ENCODE measurements at places on chromosomes 1 and 21.

DNA sequence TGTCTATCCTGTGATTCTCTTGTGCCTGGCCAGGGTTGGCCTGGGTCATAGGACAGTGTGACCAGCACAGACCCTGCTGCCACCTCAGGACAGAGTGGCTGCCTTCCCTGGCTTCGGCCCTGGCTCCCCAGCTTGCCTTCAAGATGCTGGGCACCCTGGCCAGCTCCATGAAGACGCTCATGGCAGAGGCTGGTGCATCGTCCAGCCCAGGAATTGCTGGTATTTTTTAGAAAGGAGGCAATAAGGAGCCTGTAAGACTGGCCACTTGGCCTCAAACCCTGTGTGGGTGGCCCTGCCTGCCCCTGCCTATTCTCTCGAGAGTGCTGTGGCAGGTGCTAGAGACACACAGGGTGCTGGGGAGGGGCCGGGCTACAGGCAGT, 70.4 kb upstream of the ACTRT2 start:
- DNase-seq: no peak

- no peak for DNase-seq
Observed at GRCh38 chr1:190019717-190020116, 457.9 kb downstream of the BRINP3 start.

DNA sequence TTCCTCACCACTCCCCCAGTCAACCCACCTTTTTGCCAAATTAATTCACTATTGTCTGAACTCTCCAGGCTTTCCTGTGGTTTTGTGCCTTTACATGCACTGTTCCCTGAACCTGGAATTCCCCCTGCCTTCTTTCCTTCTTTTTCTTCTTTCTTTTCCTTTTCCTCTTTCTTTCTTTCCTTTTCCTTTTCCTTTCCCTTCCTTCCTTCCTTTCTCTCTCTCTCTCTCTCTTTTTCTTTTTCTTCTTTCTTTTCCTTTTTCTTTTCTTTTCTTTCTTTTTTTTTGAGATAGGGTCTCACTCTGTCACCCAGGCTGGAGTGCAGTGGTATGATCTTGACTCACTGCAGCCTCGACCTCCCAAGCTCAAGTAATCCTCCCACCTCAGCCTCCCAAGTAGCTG, 56.6 kb upstream of the CDC42BPA start:
- DNase-seq: no peak

DNA sequence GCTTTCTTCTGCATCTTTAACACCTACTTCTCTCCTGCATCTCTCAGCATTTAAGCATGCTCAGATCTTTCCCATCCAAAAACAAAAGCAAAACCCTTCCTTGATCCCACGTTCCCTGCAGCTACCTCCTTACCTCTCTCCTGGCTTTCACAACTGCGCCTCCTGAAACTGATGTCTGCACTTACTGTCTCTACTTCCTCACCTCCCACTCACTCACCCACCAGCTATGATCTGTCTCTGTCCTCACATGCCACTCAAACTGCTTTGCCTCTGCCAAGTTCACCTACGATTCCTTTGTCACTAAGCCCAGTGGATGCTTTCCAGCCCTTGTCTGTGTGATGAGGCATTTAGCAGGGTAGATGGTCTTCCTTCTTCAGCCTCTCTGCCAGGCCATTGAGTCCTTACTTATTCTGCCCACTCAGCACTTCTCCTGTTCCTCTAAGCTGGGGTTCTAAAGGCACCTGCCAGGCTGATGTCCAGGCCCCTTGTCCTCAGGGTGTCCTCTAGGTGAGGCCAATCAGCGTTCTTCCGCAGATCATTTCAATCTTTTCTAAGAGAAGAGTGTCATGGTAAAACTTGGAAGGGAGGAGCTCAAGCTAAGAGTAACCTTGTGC, 10.0 kb upstream of the GJB3 start:
- no peak for DNase-seq

GRCh38 chr1:247115141-247115510, 11.0 kb upstream of the ZNF669 start:
- no peak for DNase-seq

- DNase-seq: peak; percentile 99
Observed at GRCh38 chr1:59150577-59151386, 146.1 kb upstream of the FGGY start.

DNA sequence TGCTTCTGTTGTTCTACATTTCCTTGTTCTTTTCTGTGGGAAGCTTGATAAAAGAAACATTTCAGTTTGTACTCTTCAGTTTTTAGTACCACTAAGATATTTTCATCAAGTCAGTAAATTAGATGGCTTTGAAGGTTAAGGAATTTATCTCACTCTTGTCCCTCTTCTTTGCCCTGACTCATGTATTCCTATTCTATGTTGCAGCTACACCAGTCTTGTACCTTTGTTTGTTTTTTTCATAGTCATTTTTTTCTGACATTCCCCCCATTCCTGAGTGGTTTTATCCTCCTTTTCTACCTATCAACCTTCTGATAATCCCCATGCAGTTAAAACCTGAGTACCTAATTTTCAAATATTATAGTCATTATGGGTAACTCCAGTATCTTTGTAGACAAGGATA, 65.4 kb downstream of the MAST2 start:
- DNase-seq: no peak

- DNase-seq: no peak
Observed at GRCh38 chr1:100535264-100535663, 2.7 kb upstream of the GPR88 start.

GRCh38 chr1:20538760-20539551, 13.4 kb upstream of the FAM43B start:
- DNase-seq: no peak

DNA sequence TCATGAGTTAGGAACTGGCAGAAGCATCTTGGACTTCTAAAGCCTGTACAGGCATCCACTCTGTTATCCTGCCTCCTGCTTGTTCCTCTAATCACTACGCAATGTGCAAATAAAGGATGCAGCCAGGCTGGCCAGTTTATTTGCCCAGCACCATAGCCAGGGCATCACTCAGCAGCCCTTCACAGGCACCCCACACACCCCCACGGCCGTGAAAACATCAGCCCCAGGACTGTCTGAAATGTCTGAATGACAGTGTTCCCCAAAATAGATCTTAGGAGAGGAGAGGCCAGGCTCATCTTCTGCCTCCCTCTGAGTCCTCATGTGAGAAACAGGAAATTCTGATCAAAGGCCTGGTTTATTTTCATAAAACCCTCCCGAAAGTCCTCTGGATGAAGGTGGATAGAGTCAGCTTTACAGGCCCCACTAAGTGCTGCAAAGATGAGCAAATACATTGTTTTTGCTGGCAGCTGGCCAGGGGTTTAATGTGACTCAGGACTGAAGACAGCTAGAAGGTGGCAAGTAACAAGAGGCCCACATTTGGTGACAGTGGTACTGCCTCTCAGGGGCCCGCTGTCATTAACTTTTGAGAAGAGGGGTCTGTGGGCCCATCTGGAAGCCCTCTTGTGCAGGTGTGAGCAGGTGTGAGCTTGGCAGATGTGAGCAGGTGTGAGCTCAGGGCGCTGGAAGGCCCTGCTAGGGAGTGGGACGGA, 32.9 kb downstream of the GRHL3 start:
- no peak for DNase-seq

- no peak for DNase-seq
Observed at GRCh38 chr1:248613742-248614141, 16.2 kb upstream of the OR2T10 start.

DNA sequence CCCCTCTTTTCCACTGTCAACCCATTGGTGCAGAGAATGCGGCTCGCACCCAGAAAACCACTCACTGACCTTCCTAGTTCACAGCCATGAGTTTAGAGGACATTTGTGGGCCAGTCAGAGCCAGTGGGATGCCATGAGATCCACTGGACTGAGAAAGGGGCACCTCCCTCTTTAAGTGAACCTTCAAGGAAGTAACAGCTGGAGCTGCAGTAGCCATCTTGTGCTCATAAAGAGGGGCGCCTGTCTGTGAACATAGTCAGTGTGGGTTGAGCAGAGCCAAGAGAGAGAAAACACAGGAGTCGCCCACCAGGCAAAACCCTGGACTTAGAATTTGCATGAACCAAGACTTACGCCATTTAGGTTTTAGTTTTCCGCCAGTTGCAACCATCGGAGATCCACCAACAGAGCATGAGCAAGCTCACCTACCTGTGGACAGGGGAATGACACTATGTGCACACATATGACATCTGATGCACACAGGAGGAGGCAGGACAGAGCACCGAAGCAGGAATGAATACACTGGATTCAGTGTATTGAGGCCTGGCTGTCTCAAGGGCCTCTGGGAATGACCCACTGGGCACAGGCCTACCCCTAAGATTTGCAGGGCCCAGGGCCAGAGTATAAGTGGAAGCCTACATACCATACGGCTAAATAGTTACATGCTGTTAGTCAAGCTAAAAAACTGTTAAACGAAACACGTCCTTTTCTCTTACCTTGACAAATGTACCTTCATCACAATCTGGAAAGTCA, 151.6 kb downstream of the GRIK3 start:
- DNase-seq: no peak

GRCh38 chr1:27111626-27112573, 43.0 kb downstream of the SLC9A1 start:
- DNase-seq: peak; percentile 95

DNA sequence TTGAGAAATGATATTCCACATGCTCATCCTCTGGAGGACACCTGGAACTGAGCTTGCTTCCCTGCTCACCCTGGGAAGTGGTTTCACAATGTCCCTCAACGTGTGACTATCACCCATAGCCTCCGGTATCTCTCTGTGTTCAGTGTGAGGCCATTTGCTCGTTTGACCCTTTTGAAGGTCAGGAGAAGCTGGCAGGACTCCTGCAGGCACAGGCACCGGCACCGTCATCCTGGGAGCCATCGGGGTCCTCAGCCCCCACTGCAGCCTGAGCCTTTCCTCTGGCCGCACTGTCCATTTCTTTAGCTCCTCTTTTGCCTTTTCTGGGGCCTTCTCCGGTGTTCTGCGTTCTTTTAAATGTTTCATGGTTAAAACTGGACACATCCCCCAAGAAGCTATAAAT, 159.6 kb upstream of the COL6A1 start:
- DNase-seq: no peak

DNA sequence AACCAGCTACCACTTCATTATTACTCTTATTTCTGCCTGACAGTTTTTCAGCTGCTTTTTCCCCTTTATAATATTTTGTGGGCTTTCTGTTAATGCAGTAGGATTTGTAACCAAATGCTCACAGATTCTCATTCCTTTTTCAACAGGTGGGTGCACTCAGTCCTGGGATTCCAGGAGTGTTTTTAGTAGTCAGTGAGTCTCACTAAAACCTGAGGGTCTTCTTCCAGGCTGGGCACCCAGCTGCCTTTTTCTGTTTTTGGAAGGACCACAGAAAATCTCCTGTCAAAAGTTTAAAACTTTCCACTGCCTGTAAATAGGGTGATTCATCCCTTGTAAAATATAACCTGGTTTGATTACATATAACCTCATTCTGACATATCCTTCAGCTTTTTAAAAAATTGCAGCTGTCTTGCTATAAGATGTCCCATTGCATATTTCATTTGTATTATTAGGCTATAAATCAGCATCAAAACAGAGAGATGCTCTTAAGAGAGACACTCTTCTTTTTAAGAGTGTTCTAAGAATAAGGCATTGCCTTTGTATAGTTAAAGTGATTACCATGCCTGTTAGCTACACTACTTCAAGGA, 16.8 kb upstream of the CEP350 start:
- DNase-seq: no peak

- DNase-seq: no peak
Observed at GRCh38 chr1:29278124-29278523, 41.8 kb downstream of the PTPRU start.

- DNase-seq: no peak
Observed at GRCh38 chr1:62978741-62979140, 194.8 kb downstream of the ATG4C start.

- no peak for DNase-seq
Observed at GRCh38 chr1:39852876-39853275, 30.4 kb downstream of the TRIT1 start.

DNA sequence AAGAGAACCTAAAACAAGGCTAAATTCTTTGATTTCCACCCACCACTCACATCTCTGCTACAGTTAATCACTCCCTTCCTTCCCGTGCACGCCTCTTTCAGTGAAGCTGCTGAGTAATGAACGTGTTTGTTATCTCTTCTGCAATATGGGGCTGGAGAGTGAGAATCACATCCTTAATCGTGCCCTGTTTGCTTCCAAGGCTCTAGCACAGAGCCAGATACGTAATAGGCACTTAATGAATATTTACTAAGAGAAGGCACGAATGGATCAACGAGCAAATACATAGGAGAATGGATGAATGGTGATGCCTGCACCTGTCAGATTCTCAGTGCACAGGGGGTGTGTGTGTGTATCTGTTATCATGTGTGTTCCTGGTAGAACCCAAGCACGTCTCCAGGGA, 22.1 kb upstream of the FAM43B start:
- no peak for DNase-seq

- DNase-seq: no peak
Observed at GRCh38 chr21:45502600-45502999, 39.6 kb downstream of the SLC19A1 start.

GRCh38 chr1:197519741-197520334, 251.8 kb downstream of the CRB1 start:
- DNase-seq: no peak

- DNase-seq: no peak
Observed at GRCh38 chr1:212700892-212701819, 1.5 kb upstream of the BATF3 start.

DNA sequence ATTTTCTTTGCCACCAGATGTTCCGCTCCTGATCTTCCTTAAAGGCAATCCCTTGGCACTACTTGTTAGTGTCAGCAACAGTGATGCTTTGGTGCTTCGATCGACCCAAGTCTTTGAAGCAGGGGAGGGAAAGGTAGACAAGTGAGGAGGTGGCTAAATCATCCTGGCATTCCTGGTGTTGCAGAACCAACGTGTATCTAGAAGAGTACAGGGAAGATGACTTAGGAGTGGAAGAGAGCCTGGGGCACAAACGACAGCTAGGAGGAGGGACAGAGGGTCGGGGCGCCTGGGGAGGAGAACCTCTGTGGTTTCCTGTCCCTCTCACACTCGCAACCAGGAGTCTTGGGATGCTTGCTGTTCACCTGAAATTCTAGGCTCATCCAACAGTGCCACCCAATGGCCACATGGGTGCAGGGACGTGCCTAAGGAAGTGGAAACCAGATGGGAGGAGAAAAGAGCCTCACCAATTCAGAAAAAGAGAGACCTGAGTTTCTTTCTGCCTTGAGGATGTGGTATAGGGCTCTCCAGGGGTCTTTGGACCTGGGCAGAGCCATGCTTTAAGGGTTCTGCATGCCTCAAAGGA, 9.5 kb upstream of the KCNA2 start:
- no peak for DNase-seq

- DNase-seq: no peak
Observed at GRCh38 chr1:153678519-153679336, at the start of gene NPR1. Gene NPR1, plus strand, starts transcription at chr1:153678688. Its CDS starts 421 bp downstream, at chr1:153679109.

DNA sequence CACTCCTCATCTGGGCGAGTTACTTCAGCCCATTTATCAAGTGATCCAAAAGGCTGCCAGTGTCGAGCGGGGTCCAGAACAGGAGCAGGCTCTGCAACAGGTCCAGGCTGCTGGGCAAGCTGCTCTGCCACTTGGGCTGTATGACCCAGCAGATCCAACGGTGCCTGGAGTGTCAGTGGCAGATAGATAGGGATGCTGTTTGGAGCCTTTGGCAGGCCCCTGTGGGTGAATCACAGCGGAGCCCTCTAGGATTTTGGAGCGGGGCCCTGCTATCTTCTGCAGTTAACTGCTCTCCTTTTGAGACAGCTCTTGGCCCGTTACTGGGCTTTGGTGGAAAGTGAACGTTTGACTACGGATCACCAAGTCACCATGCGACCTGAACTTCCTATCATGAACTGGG, 7.5 kb downstream of the MMEL1 start:
- DNase-seq: no peak
